ENCODE measurements at places on chromosomes 5 and 9.

DNA sequence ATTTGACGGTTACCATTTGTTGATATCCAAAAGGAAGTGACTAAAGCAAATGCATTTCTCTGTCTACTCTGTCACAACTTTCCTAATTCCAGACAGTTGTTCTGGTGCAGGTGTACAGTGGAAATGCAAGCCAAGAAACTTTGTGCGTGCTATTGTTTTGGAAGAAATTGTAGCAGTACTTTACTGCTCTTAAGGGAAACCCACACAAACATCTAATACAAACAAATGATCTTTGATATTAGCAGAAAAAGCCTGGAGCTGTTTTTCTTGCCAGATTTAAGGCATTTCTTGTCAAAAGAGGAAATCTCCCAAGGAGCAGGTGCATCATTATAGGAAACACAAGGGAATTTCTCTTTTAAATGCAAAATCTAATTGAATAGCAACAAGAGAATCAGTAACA, 2.0 kb downstream of the SNCAIP start:
- DNase-seq = no peak

DNA sequence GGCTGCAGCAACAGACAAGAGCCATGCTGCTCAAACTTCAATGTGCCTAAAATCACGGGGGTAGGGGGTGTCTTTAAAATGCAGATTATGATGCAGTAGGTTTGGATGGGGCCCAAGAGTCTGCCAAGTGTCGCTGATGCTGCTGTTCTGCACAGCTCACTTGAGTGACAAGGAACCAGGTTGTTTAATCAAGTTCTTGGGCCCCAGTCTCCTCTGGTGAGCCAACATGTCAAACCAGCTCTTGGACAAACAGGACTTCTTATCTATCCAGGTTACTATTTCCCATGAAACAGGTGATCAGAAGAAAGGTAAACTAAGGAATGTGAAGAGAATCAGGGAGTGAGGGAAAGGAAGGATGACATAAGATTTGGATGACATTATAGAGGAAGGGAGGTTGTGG, 78.0 kb downstream of the APBA1 start:
- no peak for DNase-seq

GRCh38 chr5:20694121-20694520, 706.1 kb upstream of the CDH18 start:
- no peak for DNase-seq

DNA sequence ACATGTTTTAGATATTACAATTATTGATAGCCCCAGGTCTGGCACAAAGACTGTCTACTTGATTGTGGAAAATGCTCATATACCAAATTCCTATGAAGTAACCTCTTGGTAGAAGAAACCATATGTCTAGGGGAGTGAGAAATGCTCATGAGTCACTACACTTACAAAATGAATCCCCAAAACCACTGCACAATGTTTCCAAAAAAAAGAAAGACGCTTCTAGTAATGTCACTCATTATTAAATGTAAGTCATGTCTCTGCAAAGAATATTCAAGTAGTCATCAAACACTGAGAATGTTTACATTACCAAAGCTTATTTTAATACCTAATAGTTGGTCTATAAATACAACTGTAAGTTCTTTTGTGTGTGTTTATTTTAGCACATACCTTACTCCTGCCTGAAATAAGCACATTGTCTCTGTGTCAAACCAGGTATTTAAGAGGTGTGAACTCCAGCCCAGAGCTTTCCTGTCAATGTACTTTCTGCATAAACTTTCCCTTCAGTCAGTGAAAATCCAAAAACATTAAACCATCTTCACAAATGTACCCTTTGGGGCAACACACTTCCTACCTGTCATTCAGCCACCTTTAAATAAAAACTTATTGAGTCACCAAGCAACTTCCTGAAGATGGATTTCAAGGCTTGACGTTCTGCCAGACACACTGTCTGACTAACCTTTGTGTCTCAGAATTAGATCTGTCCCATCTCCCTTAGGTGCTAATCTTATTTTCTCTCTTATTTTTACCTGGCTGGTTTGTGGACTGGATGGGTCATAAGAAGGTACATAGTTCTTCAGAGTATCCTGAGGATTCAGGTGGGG, 194.0 kb downstream of the NFIB start:
- no peak for DNase-seq

DNA sequence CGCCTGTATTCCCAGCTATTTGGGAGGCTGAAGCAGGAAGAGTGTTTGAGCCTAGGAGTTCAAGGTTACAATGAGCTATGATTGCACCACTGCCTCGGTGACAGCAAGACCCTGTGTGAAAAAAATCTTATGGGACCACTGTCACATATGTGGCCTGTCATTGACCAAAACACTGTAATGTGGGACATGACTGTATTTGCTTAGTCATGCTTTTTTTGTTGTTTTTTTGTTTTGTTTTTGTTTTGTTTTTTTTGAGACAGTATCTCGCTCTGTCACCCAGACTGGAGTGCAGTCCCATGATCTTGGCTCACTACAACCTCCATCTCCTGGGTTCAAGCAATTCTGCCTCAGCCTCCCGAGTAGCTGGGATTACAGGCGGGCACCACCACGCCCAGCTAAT, 13.5 kb downstream of the POLR1E start:
- DNase-seq = no peak

GRCh38 chr5:122713041-122713440, 61.8 kb upstream of the SNX2 start:
- no peak for DNase-seq

DNA sequence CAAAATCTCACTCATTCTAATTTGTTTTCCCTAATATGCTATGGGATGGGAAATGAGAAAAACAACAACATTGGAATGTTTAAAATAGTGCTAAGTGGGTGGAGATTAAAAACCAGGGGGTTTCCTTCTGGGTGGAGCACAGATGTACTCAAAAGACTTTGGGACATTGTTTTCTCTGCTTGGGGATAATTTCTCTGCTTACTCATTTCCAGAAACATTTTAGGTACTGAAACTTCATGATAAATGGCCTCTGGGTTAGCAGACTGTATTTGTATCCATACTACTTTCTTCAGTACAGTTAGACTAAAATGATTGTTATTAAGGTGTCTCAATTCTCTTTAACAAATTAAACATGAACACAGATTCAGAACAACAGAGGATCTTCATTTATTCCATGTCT, 17.4 kb downstream of the ELOVL7 start:
- no peak for DNase-seq

DNA sequence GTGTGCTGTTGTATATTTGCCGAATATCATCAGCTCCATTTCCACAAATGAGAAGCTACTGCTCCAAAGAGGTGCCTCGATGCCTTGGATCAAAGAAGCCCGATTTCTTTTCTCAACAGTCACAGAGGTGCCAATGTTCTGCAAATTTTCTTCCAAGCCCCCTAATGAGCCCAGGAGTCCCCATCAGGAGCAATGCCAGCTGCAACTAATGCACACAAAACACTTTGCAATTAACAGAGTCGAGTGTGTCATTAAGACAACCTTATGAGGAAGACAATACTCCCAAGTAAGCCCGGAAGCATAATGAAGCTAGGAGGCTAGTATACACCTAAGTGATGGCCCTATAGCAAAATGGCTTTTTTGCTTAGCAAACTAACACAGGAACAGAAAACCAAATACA, 247.0 kb downstream of the TRIM32 start:
- DNase-seq = no peak

DNA sequence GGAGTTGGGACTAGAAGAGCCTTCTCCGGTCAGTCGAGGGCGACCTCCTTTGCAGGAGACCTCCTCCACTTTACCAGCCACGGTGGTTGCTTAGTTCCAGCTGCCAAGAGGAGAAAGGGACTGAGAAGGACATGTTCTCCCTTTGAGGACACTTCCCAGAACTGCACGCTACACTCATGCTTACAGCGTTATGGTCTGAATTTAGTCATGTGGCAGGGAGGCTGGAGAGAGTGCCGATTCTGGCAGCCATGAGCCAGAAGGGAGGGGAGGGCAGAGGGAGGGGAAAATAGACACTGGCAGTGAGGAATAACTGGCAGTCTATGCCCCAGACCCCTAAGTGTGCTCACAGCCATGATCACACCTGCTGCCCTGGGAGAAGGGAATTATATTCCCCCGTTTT, 47.8 kb downstream of the TSPAN17 start:
- DNase-seq = no peak

DNA sequence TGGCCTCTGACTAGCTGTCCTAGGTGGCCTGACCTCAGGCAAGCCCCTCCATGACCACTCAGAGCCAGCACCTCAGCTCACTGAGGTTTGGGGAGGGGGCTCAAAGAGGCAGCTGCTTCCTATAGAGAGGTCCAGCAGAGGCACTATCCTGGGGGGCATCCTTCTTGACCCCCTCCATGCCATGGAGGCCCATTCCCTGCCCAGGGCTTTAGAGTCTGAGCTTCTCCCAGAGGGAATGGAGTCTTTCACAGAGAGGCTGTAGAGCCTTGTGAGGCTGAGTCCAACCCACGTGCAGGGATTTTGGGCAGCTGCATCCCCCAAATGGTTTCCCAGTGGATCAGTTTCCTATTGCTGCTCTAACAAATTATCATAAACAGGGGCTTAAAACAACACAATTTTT, 16.9 kb downstream of the IRF1 start:
- no peak for DNase-seq

DNA sequence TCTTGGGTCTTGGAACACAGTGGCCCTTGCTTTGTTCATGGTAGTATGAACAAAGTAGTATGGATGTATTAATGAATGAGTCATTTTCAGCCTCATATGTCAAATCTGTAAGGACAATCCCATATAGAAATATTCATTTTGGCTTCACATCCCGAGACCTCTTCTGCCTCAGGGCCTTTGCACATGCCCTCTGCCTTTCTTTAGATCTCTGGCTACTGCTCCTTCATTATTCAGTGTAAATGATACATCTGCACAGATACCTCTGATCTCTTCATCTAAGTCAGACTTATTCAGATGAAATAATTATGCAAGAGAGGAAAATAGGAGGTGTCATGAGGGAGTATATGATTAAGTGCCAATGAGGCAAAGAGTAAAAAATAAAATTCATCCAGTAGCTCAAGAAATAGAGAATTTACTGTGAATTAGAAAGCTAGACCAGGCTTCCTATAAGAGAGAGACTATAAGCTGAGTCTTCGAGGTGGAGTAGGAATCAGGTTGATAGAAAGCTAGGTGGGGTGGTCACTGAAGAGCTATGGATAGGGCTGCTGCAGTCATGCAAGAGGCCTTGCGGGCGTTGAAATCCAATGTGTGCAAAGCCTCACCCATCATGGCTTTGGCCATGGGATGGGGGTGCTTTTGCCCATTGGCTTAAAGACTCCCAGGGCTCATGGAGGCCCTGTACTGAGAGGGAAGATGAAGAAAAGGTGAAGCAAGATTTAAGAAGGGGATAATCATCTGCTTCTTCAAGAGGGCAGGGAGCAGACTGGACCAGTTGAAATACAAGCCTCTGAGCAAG, 3.7 kb upstream of the TTLL11 start:
- DNase-seq = no peak

DNA sequence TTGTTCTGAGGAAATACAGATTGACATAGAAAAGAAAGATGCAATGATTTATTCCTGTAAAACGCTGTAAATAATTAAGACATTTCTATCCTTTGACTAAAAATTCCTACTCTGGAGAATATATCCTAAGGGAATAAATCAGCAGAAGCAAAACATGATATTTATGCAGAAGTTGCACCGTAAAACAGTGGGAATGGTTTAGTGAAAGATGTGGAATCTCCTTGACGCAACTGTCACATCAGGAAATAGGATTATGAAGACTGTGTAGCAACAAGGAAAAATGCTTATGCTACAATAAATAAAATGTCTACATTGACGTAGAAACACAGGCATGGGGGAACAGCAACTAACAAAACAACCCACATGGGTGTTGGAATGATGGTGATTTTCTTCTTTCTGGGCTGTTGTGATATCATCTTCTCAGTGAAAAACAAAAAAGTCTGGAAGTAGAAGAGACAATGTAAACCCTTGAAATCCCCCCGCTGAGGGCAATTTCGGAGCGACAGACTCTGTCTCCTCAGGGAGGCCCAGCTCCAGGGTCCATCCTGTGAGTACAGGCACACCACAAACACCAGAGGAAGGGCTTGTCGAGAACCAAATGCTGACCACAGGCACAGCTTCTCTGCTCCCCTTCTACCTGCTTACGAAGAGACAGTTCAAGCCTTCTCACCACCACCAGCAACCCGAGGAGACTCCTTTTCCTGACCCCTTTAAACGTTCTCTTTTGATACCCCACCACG, 25.2 kb downstream of the COL23A1 start:
- DNase-seq = no peak

DNA sequence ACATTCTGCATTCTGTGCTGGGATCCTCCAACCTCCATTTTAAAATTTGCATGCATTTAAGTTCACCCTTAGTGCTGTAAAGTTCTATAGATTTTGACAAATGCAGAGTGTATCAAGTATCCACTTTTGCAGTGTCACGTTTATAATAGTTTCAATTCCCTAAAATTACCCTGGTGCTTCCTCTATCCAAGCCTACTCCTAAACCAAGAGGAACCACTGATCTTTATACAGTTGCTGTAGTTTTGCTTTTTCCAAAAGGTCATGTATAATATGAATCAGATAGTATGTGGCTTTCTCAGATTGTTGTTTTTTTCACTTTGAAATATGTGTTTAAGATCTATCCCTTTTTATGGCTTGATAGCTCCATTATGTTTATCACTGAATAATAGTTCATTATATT, 468.4 kb upstream of the CDH6 start:
- no peak for DNase-seq

- DNase-seq = no peak
Measured at GRCh38 chr5:53900677-53901076, 340.2 kb downstream of the NDUFS4 start.

DNA sequence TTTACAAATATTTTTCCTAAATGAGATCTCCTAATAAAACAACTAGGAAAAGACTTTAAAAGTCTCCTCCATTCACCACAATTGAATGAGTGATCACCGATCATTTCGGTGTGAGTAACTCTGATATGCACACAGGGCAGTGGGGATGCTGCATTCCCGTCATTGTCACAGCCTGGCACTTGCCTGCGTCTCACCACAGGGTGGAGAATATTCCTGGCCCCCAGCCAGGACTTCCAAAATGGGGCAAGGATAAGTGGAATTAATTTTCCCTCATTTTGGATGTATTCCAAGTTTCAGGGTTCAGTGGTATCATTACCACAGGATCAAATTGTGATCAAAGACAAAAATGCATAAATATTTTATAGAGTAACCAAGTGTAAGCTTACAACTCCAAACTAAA, 107.1 kb downstream of the CTNND2 start:
- DNase-seq = no peak
